ENCODE measurements at places on chromosomes 2 and 18.
A peak's percentile ranks its signal among the peaks of the same experiment; 100 is the strongest.

- DNase-seq = no peak
Measured at GRCh38 chr18:26397019-26397418, 151.3 kb downstream of the KCTD1 start.

DNA sequence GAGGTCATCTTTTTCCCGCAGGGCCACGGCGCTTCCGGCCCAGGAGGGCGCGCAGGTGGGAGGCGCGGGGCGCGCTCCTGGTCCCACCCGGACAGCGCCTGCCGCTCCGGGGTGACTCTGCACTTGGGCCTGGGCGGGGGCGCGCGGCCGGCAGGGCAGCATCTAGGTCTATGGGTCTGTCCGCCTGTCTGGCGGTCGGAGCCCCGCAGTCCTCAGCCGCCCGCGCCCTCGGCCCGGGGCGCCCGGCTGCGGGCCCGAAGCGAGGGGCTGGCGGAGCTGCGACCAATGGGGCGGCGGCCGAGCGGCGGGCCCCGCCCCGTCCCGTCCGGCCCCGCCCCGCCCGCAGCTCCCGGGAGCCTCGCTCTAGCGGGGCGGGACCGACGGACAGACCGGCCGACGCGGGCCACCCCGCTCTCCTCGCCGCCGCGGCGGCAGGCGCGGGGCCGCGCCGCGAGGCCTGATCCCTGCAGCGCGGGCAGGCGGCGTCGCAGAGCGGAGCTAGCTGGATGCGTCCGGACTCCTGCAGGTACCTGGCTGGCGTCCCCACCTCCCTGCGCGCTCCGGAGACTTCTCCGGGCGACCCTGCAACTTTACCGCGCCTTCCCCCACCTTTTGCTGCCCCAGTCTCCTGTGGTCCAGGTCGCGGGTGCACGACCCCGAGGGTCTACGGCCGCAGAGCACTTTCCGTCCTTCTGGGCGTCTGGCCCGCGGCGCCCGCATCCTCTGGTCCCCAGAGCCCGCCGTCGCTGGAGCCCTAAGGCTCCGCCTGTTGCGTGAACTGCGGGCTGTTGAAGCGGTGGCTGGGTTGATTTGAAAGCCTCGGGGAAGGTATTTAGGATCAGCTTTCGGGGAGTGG, at the start of gene KCNS3:
KCNS3 (plus strand) TSS at position 387 of the 856 bp plus-strand sequence. CDS start 52,342 bp downstream, outside the sequence.
- no peak for DNase-seq

- no peak for DNase-seq
Measured at GRCh38 chr2:36168115-36168514, 187.5 kb upstream of the CRIM1 start.

GRCh38 chr18:44556296-44556695, 124.4 kb upstream of the SETBP1 start:
- no peak for DNase-seq

- no peak for DNase-seq
Measured at GRCh38 chr18:26926066-26926675, 60.7 kb upstream of the AQP4 start.

DNA sequence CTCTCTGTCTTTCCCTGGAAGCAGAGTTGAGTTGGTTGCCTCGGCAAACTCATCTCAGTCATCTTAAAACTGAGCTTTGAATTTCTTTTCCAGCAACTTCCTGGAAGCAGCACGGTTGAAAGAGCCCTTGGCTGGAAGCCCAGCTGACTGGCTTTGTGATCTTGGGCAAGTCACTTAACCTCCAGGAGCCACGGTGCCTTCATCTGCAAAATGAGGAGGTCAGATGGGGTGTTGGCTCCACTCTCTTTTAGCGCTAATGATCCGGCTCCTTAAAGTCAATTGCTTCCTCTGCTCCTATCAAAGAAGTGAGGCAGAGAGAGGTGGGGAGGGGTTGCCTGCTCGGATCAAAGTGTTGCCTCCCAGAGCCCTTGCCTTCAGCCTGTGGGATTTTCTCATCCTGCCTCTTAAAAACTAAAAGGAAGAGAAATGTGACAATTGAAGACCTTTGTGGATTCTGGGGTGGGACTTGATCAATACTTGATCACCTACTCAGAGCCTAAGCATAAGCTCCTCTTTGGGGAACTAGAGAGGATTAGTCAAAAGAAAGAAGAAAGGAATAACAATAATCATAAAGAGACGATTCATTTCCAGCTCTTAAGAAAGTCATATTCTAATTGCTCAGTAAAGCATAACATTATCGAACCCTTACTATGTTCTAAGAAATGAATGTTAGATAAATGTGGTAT, 86.6 kb downstream of the MYCN start:
- no peak for DNase-seq

GRCh38 chr18:8045884-8046281, 478.8 kb downstream of the PTPRM start:
- DNase-seq = no peak

GRCh38 chr2:67694445-67694844, 297.3 kb downstream of the ETAA1 start:
- DNase-seq = no peak

DNA sequence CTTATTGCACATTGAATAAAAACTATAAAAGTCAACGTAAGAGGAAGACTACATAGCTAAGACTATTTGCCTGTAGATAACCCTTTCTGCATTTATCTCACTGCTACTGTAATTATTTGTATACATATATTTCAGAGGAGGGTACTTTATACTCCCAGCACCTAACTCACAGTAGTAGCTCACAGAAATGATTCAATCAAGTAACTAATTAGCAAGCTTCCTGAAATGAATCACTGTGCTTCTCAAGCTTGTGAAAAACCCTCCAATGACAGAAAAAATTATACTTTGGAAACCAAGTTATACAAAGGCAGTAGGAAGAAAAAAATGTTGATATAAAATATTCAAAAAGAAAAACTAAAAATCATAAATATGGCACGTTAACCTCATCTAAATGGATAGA, 124.9 kb downstream of the NBAS start:
- DNase-seq = no peak

DNA sequence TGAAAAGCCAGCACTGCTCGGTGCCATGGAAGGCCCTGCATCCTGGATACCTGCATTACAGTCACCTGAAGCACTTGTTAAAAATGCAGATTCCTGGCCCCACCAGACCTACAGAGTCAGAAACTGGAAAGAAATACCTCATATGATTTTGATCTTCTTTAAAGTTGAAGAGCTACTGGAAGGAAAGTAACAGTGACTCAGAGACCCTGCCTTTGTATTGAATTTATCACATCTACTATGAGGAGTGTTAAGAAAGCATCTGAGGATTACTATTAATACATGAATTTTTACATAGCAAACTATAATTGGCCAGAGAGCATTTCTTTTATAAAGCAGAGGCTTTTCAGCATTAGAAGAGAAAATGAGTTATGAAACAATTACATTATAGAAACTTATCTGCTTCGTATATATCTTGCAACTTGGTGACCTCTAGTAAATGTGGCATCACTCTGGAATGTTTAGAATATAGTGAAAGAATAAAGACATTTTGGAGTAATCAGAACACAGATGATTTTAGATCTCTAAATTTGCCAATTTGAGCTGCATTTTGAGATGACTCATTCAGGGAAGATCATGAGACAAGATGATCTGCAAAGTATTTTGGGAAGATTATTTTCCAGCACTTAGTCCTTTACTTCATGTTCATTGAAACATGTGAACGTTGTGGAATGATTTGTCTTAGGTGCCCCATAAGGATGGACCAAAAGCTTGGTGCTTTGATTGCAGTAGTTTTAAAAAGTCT, 12.2 kb downstream of the PTPRM start:
- DNase-seq = no peak

- no peak for DNase-seq
Measured at GRCh38 chr2:46945671-46946070, 30.1 kb upstream of the MCFD2 start.

GRCh38 chr2:172823261-172823850, 87.7 kb downstream of the RAPGEF4 start:
- DNase-seq = no peak

GRCh38 chr2:9139491-9140443, 66.8 kb upstream of the ASAP2 start:
- DNase-seq = peak; percentile 55

GRCh38 chr18:6569813-6570212, 155.1 kb upstream of the L3MBTL4 start:
- DNase-seq = no peak

- DNase-seq = no peak
Measured at GRCh38 chr18:55912919-55913318, 324.9 kb upstream of the TCF4 start.

DNA sequence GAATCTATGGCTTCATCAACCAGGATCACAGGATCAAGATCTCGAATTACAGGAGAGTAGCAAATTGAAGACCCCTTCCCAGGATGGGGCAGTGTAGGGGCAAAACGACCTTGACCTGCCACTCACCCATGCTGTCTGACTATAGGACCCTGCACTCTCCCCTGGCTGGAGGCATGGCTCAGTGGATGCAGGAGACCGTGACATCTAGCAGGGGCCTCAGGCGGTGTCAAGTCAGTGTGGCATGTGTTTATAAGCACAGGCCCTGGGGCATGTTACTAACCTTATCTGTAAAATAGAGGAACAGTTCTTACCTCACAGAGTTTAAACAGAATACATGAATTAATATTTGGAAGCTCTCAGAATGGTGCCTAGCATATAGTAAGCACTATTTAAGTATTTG, 3.5 kb downstream of the HAAO start:
- DNase-seq = no peak

DNA sequence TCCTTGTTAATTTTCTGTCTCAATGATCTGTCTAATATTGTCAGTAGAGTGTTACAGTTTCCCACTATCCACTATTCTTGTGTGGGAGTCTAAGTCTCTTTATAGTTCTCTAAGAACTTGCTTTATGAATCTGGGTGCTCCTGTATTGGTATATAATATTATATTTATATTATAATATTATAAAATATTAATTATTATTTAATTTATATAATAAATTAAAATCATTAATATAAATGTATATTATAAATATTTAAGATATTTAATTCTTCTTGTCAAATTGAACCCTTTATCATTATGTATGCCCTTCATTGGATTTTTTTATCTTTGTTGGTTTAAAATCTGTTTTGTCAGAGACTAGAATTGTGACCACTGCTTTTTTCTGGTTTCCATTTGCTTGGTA, 1950.2 kb upstream of the LRRTM1 start:
- no peak for DNase-seq

- no peak for DNase-seq
Measured at GRCh38 chr18:21184396-21184996, 57.5 kb upstream of the GREB1L start.

- no peak for DNase-seq
Measured at GRCh38 chr2:122480501-122481243, 725.2 kb downstream of the TSN start.

- no peak for DNase-seq
Measured at GRCh38 chr2:225052703-225053102, 10.4 kb upstream of the DOCK10 start.

DNA sequence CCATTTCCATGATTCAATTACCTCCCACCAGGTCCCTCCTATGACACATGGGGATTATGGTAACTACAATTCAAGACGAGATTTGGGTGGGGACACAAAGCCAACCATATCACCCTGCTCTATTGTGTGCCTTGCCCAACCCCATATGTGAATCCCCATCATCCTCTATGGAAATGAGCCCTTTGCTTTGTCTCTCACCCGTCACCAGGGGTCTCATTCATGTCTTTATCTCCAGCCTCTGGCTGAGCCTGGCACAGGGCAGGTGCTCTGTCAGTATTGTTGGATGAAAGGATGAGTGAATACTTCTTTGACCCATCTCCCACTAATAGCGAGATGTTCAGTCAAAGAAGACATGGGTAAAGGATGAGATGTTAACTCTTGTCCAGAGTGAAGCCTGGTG, 116.6 kb upstream of the LGALSL start:
- no peak for DNase-seq

GRCh38 chr18:13287372-13287771, 68.8 kb downstream of the LDLRAD4 start:
- DNase-seq = no peak

- DNase-seq = no peak
Measured at GRCh38 chr18:55641486-55641885, 53.5 kb upstream of the TCF4 start.

DNA sequence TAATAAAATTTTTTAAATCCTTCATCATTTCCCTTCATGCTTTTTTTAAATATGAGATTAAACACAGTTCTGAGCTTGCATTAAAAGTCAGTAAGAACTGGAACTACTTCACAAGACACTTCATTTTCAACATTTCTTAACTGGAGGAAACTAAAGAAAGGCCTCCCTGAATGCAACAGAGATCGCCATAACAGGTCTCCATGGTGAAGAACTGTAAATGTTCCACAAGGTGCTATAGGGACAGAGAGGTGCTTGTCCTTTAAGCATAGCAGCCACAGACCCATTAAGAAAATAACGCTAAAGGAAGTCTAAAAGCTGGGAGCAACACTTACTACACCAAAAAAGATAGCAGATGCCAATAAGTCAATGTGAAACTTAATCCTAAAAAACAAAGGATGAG, 8.5 kb downstream of the STAM2 start:
- no peak for DNase-seq

- no peak for DNase-seq
Measured at GRCh38 chr2:191889931-191890330, 43.0 kb upstream of the CAVIN2 start.

GRCh38 chr2:177930916-177931315, 141.7 kb downstream of the PDE11A start:
- no peak for DNase-seq

DNA sequence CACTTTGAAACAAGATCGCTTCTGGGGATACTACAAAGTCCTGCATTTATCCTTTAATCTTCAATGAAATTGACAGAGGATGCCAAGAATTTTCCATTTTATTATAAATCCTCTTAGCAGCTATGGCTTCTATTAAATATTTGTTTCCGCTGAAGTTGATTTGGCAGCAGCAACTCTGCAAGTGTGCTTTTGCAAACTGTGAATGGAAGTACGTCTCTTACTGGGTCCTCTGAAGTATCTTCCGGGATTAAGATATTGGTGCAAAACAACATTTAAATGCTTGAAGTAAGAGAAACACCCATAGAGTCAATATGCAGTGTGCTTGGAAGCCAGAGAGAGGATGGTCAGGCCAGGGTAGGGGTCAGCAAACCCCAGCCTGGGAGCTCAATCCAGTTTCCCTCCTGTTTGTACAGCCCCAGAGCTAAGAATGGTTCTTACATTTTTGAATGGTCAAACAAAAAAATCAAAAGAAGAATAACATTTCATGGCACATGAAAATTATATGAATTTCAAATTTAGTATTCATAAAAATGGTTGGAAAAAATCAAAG, 13.6 kb downstream of the CCDC68 start:
- no peak for DNase-seq

- DNase-seq = no peak
Measured at GRCh38 chr2:29353403-29353991, 238.3 kb downstream of the CLIP4 start.

DNA sequence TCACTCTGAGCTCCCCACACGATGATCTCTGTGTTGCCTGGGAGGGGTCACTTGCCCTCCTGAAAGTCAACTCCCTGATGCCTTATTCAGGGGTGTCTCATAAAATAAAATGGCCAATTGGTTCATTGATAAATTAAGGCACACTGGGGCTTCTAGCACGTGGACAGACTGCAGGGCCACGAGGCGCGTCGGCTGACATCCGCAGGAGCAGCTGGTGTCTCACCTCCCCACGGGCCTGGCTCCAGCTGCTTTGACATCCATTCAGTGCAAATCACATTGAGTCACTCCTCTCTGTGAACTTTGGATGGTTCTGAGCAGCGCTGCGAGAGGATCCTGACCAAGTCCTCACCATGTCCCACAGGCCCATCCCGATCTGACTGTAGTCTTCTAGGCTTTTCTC, 4.6 kb upstream of the ST8SIA3 start:
- no peak for DNase-seq
